ENCODE measurements at places on chromosomes 16 and 17.

DNA sequence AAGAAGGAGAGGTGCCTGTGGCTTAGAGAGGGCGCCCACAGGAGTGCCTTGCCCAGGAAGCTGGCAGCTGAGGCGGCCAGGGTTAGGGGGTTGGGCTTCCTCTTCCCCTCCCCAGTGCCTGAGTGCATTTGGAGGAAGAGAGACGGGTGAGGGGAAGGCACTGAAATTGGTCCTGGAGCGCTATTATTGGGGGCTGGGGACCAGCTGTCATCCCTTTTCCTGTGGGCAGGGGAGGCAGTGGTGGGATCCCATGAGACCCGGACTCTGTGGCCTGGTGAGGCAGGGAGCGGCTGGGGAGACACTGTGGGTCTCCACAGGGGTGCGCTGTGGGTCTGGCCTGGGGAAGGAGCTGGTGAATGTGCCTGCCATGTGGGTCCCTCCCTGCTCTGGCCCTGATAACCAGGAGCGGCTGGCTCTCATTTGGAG is 259.7 kb downstream of the SEC14L1 start:
- H3K36me3 ChIP-seq = peaks cover 2% of the 10 kb centered on the region
- DNase-seq = no peak
- no peak overlapping the region for H3K4me3 ChIP-seq
- peak overlapping the region; percentile 26 for H3K27ac ChIP-seq

DNA sequence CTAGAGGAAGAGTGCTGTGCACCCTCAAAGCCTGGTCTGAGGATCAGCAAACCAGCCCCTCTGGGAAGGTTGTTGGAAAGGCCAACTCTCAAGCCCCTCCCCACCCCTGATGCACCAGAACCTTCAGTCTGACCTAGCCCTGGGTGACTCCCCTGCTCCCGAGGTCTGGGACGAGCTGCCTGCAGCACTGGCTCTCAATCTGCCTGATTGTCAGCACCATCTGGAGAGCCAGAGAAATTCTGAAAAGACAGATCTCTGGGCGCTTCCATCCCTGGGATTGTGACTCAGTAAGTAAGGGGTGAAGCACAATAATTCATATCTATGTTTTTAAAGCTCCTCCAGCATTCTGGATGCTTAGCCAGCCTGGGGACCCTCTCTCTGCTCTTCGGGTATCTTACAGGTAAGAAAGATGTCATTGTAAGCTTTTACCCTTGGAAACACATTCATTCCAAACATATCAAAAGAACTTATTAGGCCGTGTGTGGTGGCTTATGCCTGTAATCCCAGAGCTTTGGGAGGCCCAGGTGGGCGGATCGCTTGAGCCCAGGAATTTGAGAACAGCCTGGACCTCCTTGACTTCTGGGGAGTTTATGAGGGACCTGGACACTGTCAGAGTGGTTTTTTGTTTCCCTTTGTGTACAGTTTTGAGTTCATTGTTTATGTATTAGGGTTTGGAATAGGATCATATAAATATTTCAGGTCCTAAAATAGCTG is 147.5 kb downstream of the KCNJ12 start:
- H3K27me3 ChIP-seq = no peaks in the 10 kb centered on the region
- no peaks in the 10 kb centered on the region for H3K4me1 ChIP-seq
- no peak overlapping the region for H3K27ac ChIP-seq
- DNase-seq = no peak
- no peak overlapping the region for H3K4me3 ChIP-seq
- no peaks in the 10 kb centered on the region for H3K36me3 ChIP-seq

DNA sequence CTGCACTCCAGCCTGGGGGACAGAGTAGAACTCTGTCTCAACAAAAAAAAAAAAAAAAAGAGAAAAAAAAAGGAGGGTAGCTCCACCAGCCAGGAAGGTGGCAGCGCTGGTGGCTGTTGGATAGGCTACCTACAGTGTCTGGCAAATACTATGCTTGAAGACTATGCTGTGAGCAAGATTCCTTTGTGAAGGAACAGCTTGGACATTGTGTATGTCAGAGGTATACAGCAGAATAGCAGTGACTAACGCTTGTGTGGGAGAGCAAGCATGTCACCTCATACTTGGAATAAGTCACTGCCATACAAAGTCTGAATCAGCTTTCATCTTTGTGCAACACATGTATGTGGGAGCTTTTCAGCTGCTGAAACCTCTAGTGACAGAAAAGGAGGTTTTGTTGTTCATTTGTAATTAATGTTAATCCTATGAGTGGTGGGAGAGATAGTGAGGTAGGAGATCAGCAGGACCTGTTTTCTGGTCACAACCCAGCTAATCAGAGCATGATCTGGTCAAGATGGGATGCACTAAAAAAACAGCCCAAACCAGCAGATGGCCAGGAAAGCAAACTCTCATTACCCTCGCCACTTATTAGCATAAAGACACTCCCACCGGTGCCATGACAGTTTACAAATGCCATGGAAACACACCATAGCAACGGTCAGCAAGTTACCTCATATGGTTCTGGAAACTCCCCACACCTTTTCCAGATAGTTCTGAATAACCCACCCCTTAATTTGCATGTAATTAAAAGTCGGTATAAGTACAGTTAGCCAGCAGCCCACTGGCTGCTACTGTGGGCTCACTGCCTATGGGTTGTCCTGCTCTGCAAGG is 6.8 kb upstream of the ITGAD start:
- no peak overlapping the region for H3K4me3 ChIP-seq
- peak; percentile 47 for DNase-seq
- no peaks in the 10 kb centered on the region for H3K36me3 ChIP-seq
- peaks cover 28% of the 10 kb centered on the region for H3K4me1 ChIP-seq
- H3K27ac ChIP-seq = peak overlapping the region; percentile 64
- H3K27me3 ChIP-seq = no peaks in the 10 kb centered on the region

DNA sequence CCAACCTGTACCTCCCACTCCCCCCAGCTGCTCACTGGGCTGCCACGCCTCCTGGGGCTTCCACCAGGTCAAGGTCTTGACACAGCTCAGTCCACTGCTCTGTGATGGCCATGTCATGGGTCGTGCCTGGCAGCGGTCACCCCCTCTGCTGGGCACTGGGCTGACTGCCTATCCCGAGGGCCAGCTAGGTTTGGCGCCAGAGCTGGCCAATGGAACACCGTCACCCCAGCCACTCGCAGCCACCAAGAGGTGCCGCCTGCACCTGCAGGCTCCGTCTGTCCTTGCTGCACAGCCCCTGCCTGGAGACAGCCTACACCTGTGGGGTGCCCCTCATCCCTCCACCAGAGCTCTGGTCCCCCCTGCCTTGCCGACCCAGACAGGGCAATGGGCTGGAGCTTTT is 4.5 kb upstream of the RAB40C start:
- H3K36me3 ChIP-seq = no peaks in the 10 kb centered on the region
- H3K4me3 ChIP-seq = no peak overlapping the region
- H3K4me1 ChIP-seq = peaks cover 75% of the 10 kb centered on the region
- DNase-seq = peak; percentile 63

GRCh38 chr17:791829-792228 is 9.7 kb downstream of the MRM3 start:
- H3K4me1 ChIP-seq = peaks cover 53% of the 10 kb centered on the region
- DNase-seq = no peak
- no peak overlapping the region for H3K27ac ChIP-seq
- no peak overlapping the region for H3K4me3 ChIP-seq

DNA sequence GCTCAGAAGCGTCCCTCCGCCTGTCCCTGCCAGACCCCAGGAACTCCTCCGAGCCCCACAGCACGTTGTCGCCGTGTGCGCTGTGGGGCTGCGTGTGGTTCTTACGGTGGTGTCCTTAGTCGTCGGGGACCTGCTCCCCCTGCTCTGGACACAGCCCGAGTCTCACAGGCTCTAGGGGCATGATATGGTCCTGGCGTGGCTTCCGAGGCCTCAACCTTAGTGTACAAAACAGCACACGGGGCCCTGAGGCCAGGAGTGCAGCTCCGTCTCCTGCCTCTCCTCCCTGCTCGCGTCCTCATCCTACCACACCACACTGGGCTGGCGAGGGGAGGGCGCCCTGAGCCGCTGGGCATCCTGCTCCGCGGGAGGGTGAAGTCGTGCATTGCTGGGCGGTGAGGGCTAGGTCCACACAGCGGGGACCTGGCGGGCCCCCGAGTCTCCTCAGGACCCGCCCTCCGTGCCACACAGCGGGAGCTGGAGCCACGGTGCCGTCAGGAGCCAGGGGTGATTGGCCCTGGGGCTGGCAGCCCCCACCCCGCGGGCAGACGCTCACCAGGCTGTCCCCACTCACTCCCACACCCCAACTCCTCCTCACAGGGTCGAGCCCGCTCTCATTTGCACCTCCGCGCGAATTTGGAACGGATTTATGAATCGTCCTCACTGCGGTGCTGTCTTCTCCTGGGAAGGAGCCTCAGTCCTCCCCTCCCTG is 1.2 kb upstream of the MAFG start:
- no peaks in the 10 kb centered on the region for H3K36me3 ChIP-seq
- peak overlapping the region; percentile 64 for H3K27ac ChIP-seq
- no peaks in the 10 kb centered on the region for H3K27me3 ChIP-seq
- DNase-seq = no peak
- H3K4me1 ChIP-seq = peaks cover 40% of the 10 kb centered on the region
- peak overlapping the region; percentile 60 for H3K4me3 ChIP-seq

- no peak overlapping the region for H3K27ac ChIP-seq
- peaks cover 3% of the 10 kb centered on the region for H3K4me1 ChIP-seq
- no peaks in the 10 kb centered on the region for H3K36me3 ChIP-seq
- no peak overlapping the region for H3K4me3 ChIP-seq
Observed at GRCh38 chr17:76623271-76624146, 20.0 kb downstream of the ST6GALNAC1 start.

Data from body of pancreas (tissue), 4 donors.